Stimulated activated CD4-positive, alpha-beta T cell treated with anti-CD3 and anti-CD28 coated beads, Interleukin-12 subunit alpha, Interleukin-12 subunit beta, amount 100 ng/mL, for 24 hours (primary cell): ENCODE measurements at places on chromosomes 4 and X.

- no peak for DNase-seq
These were observed 14.7 kb downstream of the STAP1 start for GRCh38 chr4:67573193-67573592.

DNA sequence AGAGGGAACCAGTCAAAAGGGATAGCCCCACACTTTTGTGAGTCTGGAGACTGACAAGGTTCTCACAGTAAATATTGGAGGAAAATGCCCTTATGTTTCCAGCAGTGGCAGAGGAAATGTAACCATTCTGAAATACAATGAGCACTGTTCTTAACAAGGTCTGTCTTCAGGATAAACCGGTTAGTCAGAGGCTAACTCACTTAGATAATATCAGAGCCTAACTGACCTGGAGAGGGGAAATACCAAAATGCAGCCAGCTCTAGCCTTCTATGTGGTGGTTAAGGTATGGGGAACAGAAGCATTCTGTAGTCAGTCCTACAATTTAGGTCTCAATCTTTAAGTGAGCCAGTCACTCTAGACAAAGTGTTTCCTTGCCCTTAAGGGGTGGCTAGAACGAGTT lies 70.8 kb downstream of the TBCK start:
- no peak for DNase-seq

- DNase-seq = no peak
These were observed 56.9 kb downstream of the KDR start for GRCh38 chr4:55068522-55068921.

DNA sequence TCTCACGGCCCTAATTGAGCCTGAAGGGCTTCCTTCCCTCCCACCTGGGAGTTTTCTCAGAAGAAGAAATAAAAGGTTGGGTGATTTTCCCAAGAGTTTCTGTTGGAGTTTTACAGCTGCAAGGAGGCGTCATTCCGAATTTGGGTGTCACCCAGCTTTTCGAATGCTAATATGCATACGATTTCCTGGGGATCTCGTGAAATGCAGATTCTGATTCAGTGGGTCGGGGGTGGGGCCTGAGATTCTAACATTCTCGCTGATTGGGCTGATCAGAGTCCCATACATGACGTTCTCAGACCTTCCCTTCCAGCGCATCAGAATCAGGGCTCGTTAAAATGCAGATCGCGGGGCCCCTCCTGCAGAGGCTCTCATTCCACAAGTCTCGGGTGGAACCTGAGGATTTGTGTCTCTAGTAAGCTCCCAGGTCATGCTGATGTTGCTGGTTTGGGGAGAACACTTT lies 125.8 kb upstream of the STX18 start:
- DNase-seq = no peak

DNA sequence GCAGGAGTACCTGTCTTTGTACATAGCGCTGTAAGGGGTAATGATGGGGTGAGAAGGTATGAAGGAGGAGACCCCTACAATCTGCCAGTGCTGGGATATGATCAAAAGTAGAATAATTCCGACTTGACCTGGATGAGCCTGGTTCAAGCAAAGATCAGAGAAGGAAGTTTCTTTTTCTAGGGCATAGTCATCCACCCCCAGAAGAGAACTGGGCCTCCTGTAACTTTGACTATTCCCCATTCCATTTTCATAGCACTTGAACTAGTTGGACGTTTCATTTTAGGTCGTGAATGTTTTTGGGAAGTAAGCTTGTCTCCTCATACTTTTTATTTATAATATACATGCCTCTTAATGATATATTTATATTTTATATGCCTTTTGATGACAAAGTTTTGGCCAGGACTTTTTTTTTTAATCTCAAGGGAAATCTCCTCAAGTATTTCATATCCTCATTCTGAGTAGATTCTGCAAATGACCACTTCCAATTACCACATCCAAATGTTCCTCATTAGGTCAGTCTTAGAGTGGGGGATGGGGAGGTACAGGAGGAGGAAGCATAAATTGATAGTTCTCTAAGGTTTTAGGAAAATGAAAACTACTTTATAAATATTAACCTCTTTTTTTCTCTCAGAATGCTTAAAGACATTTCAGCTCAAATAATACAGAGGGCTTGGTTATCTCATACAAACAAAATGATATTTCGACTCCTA lies 3.5 kb downstream of the CXorf58 start:
- DNase-seq = no peak

DNA sequence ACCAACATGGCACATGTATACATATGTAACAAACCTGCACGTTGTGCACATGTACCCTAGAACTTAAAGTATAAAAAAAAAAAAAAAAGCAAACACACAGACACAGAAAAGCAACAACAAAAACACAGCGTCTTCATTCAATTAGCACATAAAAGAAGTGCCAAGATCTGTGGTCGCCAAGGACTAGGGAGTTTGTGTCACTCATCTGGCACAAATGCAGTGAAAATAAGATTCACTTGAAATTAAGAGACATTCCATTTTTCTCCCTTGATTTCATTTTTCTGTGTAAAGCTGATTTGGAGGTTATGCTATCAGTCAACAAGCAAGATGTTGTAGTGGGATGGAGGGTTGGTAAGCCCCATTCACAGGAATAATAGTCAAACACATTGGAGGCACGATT lies 115.3 kb downstream of the FAT4 start:
- DNase-seq = no peak

- DNase-seq = no peak
These were observed 11.2 kb downstream of the APELA start for GRCh38 chr4:164888096-164888715.

- DNase-seq = no peak
These were observed 340.1 kb downstream of the GPAT3 start for GRCh38 chr4:83876047-83876446.

GRCh38 chrX:15790769-15791290 lies 546 bp downstream of the ZRSR2 start:
- no peak for DNase-seq

- DNase-seq = no peak
These were observed 752 bp downstream of the MBTPS2 start for GRCh38 chrX:21840193-21840545.

DNA sequence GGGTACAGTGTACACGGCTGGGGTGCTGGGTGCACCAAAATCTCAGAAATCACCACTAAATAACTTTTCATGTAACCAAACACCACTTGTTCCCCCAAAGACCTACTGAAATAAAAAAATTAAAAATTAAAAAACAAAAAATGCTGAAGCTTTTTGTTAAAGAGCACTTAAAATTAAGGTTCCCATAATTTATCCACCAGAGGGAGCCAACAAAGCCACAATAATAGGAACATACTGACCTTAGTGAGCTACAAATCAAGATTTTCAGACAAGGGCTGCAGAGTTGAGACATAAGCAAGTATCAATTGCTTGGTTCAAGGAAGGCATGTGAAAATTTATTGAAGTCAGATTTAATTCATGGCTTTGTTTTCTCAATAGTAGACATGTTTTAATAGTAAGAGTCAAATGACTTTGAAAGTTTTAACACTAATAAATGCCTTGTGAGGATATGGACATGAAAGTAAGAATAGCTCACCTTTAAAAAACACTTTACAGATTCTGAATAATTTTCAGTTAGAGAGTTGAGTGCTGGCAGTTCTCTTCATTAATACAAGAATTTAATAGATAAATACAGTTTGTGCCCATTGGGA lies 43.0 kb upstream of the SCOC start:
- DNase-seq = no peak

DNA sequence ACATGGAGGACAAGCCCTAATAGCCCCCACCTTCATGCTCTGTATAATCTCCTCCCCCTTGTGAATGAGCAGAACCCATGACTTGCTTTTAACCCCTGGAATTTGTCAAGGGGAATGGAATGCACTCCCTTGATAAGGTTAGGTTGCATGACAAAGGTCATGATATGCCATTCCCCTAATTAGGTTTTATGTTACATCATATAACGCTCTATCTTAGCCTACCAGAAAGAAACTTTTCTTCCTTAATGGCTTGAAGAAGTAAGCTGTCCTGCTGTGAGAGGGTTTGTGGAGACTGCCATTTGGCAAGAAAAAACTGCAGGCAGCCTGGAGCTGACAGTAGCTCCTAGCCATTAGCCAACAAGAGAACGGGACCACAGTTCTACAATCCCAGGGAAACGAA lies 399.8 kb upstream of the MAD2L1 start:
- DNase-seq = no peak

GRCh38 chr4:53587135-53587534 lies 4.2 kb downstream of the LNX1 start:
- no peak for DNase-seq

DNA sequence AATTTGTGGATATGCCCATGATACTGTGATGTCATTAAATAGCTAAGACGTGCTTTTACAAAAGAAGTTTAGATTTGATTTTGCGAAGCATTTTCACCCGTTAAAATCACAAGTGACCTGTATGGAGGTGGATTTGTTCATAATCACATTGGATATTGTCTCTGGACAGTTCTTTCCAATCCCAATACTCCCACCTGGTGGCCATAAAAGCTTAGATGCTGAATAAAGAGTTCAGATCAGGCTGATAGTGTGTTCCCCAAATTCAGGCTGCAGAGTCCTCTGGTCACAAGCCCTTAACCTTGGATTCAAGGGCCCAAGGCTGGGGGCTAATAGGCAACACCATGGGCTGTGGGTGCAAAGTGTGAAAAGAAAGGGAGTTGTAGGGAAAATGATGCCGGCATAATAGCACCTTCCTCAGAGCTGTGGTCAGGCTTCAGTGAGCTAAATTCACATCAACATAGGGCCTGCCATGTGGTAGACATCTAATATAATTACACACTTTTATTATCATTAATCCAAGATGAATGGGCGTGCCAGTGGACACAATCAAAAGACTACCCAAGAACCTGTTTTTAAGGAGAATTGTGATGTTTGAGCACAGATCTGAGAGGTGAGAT lies 28.1 kb downstream of the SMIM43 start:
- no peak for DNase-seq

DNA sequence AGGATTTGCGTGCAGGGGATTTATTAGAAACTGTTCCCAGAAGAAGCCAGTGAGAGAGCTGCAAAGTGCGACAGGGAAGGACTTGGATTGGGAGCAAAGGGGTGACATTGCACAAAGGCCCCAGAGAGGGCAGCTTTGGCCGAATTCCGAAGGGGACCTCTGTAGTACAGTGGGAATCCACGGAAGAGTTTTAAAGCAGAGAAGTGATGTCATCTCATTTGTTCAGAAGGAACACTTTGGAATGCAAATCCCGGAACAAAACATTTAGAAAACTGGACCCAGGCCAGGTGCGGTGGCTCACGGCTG lies 71.7 kb downstream of the FAM184B start:
- no peak for DNase-seq

- DNase-seq = no peak
These were observed 75.2 kb downstream of the JAKMIP1 start for GRCh38 chr4:6125103-6125651.
